HCT116 (cell line): ENCODE measurements at places on chromosomes 1 and 21. TPM values are rescaled to one million over a fixed set of nuclear protein-coding genes. Genes with fewer than 3 reads are reported as not detected.

DNA sequence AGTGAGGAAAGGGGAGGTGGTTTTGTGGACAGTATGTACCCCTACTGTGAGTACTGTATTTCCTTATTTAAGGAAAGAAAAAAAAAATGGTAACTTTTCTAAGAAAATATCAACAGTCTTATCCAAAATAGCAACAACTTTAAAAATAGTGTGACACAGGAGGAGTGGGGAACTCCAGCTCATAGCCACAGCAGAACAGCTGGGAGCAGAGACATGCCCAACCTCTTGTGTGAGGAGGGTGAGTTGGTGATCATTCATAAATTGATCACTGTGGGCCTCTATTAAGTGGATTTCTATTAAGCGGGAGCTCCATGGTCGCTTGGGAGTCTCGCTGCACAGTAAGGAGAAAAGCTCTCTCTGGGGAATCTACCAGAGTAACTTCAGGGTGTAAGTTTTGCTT lies 158.8 kb upstream of the DUSP10 start:
- DNase-seq = no peak

The POU3F1 gene
- not detected for total RNA-seq

DNA sequence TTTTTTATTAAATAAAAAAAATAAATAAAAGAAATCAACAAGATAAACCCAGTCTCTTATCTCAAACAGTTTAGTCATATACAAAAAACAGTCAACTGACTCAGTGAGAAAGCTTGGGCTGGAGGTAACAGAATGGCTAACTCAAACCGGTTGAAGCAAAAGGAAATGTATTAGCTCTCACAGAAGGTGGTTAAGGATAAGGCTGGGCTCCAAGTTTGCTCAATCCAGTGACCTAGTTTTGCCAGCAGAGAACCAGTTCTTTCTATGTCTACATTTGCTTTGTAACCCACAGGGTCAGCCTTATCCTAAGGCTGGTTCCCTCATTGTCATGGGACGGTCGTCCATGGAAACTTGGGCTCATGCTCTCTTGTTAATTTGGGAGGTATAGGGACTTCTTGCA lies 144.5 kb upstream of the L1TD1 start:
- DNase-seq = no peak

DNA sequence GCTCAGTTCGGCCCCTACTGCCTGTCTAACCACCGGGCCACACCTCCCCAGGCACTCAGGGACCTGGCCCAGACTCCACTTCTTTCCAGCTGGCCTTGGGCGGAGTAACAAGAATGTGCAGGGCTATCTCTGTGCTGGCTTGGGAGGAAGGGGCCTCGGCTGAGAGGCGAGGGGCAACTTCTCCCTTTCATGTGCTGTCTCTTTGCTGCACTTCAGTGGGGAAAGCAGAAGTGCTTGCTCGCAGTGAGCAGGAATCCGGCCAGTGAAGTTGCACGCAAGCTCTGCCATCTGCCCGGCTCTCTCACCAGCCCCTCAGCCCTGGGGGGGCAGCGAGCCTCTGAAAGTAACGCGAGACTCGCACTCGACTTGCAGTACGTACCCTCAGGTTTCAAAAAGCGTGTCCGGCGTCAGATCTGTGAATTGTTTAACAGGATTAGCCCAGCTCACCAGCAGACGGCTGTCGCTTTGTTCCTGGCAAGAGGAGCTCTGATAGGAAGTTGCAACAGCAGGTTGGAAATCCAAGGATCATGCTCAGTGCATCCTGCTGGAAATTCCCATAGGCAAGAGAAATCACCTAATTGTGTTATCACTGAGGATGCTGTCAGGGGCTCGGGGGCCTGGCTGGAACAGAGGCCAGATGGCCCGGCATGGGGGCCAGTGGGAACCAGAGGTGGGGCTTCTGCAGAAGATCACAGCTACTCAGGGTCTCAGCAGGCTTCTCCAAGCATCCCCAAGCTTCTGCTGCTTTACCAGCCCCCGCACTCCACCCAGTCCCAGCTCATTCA lies 221.1 kb downstream of the NPHP4 start:
- no peak for DNase-seq

DNA sequence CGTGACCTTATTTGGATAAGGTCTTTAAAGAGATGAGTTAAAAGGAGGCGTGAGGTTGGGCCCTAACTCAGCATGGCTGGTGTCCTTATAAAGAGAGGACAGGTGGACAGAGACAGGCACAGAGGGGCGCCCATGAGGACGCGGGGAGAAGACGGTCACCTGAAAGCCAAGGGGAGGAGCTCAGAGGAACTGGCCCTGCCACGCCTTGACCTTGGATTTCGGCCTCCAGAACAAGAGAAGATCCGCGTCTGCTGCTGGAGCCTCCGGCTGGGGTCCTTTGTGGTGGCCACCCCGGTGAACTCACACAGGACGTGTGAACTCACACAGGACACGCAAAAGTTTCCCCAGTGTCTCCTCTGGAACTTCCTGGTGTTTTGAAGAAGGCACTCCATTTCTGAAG lies 122.7 kb downstream of the SIK1 start:
- no peak for DNase-seq

DNA sequence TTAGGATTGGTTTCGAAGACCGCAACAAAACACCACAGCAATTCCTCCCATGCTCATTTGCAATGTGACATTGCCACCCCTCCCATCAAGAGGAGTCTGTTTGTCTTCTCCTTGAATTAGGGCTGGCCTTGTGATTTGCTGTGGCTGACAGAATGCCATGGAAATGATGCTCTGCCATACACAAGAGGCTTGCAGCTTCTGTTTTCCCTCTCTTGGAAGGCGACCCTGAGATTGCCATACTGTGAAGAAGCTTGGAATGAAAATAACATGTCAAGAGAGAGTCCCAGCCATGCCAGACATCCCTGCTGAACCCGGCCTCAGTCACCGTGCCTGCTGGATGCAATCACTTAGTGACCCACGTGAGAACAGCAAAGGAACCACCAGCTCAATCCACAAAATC lies 212.4 kb downstream of the CRB1 start:
- DNase-seq = no peak

GRCh38 chr1:56864430-56864829 lies 9.8 kb downstream of the C8A start:
- no peak for DNase-seq
